ENCODE measurements at places on chromosomes 11 and 22. TPM values are rescaled to one million over a fixed set of nuclear protein-coding genes. Genes with fewer than 3 reads are reported as not detected.
A peak's percentile ranks its signal among the peaks of the same experiment; 100 is the strongest.

Gene OR8H2
- not detected for polyA plus RNA-seq

Gene PANX3
- not detected for polyA plus RNA-seq

Gene MUC2
- not detected for polyA plus RNA-seq

Gene LMNTD2
- 0.54 TPM for polyA plus RNA-seq

Gene TYR
- not detected for polyA plus RNA-seq

Gene CAPN5
- 18.8 TPM for polyA plus RNA-seq

Gene SYT7
- not detected for polyA plus RNA-seq

DNA sequence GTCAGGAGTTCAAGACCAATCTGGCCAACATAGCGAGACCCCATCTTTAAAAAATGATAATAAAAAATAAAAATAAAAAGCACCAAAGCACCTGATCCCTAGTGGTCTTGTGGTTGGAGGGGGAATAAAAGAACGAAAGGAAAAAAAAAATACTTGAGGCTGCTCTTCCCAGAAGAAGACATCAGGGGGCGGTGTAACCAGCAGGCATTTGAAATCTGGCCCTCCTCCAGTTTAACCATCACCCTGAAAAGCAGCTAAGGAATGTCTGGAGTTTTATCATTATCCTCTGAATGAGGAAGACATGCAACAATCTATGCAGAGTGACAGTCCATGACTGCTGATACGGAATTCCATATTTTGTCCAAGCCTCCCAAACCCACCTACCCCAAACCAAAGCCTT is 5.6 kb upstream of the KCTD17 start:
- H3K27me3 ChIP-seq, result peaks cover 5% of the 10 kb centered on the region
- DNase-seq, result no peak
- no peak overlapping the region for H3K27ac ChIP-seq
- H3K4me1 ChIP-seq, result peaks cover 3% of the 10 kb centered on the region
- H3K4me3 ChIP-seq, result no peak overlapping the region

DNA sequence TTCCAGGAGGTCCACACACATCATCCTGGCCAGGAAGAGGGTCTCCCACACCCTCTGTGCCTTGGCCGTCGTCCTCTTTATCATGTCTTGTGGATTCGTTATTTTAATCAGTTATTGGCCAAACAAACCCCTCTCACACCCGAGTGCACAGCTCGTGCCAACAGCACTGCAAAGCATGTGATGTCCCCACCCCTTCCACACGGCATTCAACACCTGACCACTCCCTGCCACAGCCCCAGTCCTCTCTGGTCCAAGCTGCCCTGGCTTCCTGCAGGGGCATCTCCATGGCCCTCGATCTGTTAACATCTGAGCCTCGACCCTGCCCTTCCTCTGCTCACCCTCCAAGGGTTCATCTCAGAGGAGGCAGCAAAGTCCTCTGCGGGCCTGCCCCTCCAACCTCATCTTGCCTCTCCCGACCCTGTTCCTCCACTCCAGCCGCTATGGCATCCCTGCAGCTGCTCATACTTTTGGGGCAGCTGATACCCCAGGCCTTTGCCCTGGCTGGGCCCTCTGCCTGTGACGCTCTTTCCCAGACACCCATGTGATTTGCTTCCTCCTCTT is 14.0 kb downstream of the MYEOV start:
- H3K4me1 ChIP-seq, result peaks cover 17% of the 10 kb centered on the region
- DNase-seq, result no peak
- H3K27ac ChIP-seq, result no peak overlapping the region

GRCh38 chr22:46002757-46003270 is 25.9 kb upstream of the WNT7B start:
- no peak for DNase-seq
- peaks cover 7% of the 10 kb centered on the region for H3K27me3 ChIP-seq
- no peaks in the 10 kb centered on the region for H3K36me3 ChIP-seq
- H3K4me1 ChIP-seq, result peaks cover 22% of the 10 kb centered on the region
- no peak overlapping the region for H3K27ac ChIP-seq

GRCh38 chr11:132125988-132126871 is 755.8 kb downstream of the NTM start:
- H3K27me3 ChIP-seq, result no peaks in the 10 kb centered on the region
- H3K27ac ChIP-seq, result no peak overlapping the region
- no peak overlapping the region for H3K4me3 ChIP-seq
- no peaks in the 10 kb centered on the region for H3K36me3 ChIP-seq

DNA sequence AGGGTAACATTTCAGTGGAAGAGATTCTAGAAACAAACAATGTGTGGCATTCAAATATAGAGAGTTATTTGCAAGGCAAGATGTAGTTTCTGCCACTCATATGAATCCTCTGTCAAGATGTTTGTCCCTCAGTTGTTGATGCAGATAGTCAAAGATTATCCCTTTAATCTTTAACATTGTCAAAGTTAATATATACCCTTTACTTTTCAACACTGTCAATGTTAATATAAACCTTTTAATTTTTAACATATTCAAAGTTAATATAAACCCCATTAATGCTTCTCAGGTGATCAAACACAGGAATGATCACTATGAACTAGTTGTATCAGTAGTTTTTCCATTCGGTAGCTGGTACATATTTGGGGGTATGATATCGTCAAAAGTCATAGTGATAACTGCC is 51.9 kb upstream of the PICALM start:
- H3K4me1 ChIP-seq, result peaks cover 24% of the 10 kb centered on the region
- no peak for DNase-seq
- peaks cover 2% of the 10 kb centered on the region for H3K27me3 ChIP-seq
- no peaks in the 10 kb centered on the region for H3K36me3 ChIP-seq

- H3K27ac ChIP-seq, result peak overlapping the region; percentile 99
- peaks cover 31% of the 10 kb centered on the region for H3K36me3 ChIP-seq
- peaks cover 100% of the 10 kb centered on the region for H3K4me1 ChIP-seq
- peaks cover 21% of the 10 kb centered on the region for H3K27me3 ChIP-seq
These were observed 25.5 kb upstream of the YPEL1 start for GRCh38 chr22:21761086-21761485.

DNA sequence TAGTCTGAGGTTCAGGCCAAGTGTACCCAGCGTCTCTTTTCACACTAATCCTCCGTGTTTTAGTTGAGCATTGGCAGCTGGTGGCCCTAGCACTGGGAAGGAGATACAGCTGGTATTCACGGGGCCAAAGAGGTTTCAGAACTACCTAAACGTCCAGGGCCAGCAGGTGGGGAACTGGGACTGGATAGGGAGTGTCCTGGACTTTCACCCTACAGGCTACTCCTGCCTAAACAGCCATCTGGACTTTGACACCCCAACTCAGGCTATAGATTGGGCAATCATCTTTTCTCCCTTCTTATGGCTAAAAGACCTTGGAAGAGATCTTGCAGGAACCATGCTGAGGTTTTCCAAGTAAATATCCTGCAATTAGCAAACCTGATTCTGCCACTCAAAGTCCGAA is 2.8 kb downstream of the SPON1 start:
- no peaks in the 10 kb centered on the region for H3K36me3 ChIP-seq
- peaks cover 15% of the 10 kb centered on the region for H3K27me3 ChIP-seq
- no peak for DNase-seq
- no peaks in the 10 kb centered on the region for H3K4me1 ChIP-seq

DNA sequence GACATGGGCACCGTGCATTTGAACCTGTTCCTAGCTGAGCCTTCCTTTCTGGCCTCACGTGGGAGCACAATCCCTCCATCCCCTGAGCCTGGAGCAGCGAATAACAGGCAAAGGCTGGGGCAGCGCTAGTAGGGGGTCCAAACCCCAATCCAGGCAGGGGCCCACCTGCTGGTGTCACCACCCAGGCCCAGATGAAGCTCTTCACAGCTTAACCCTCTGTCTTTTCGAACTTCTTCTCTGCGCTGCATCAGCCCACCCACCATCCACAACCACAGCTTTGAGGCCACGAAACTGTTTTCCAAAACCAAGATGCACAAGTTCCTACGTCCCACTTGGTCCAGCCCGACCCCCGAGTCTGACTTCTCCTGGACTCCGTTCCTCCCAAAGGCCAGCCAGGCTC is 11.5 kb downstream of the KCNC1 start:
- H3K36me3 ChIP-seq, result no peaks in the 10 kb centered on the region
- H3K27ac ChIP-seq, result no peak overlapping the region
- DNase-seq, result no peak
- no peak overlapping the region for H3K4me3 ChIP-seq
- peaks cover 3% of the 10 kb centered on the region for H3K27me3 ChIP-seq

GRCh38 chr11:76030286-76030685 is 176.0 kb downstream of the WNT11 start:
- H3K27ac ChIP-seq, result no peak overlapping the region
- no peaks in the 10 kb centered on the region for H3K4me1 ChIP-seq
- H3K36me3 ChIP-seq, result peaks cover 11% of the 10 kb centered on the region
- no peaks in the 10 kb centered on the region for H3K27me3 ChIP-seq
- DNase-seq, result no peak
- H3K4me3 ChIP-seq, result no peak overlapping the region

DNA sequence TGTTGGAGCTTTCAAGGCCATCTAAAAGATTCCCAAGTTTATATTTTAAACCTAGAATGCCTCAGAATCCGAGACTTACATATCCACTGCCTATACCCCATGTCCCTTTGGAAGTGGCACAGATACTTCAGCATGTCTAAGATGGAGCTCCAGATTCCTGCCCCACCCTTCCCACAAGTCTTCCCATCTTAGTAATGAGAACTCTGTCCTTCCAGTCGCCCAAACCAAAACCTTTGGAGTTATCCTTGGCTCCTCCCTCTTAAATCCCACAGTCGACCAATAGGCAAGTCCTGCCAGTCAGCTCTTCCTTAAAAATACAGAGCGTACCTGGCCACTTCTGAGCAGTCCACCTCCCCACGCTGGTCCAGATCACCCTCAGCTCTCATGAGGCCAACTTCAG is 4.3 kb downstream of the POLD4 start:
- no peak overlapping the region for H3K27ac ChIP-seq
- H3K4me3 ChIP-seq, result no peak overlapping the region
- H3K4me1 ChIP-seq, result peaks cover 26% of the 10 kb centered on the region
- no peak for DNase-seq

- no peak overlapping the region for H3K4me3 ChIP-seq
- H3K4me1 ChIP-seq, result no peaks in the 10 kb centered on the region
- no peak overlapping the region for H3K27ac ChIP-seq
- H3K27me3 ChIP-seq, result no peaks in the 10 kb centered on the region
These were observed 55.5 kb downstream of the PDHX start for GRCh38 chr11:34971928-34972327.

DNA sequence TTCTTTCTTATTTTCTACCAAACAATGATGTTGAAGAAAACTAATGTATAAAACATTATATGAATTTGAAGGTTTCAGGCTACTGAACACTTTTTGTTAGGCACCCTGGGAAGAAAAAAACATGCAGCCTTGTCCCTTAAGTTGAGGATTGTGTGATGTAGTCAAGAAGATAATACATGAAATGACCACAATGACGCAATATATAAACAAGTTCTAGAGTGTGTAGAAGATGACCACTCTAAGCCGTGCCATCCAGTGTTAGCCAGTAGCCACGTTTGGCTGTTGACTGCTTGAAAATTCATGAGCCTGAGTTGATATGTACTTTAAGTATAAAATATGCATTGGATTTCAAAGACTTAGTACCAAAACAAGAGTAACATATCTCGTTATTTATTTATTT is 16.2 kb downstream of the SWAP70 start:
- DNase-seq, result no peak
- H3K36me3 ChIP-seq, result no peaks in the 10 kb centered on the region
- peaks cover under 1% of the 10 kb centered on the region for H3K27me3 ChIP-seq
- H3K27ac ChIP-seq, result no peak overlapping the region
- no peaks in the 10 kb centered on the region for H3K4me1 ChIP-seq

- H3K4me3 ChIP-seq, result no peak overlapping the region
- peaks cover 9% of the 10 kb centered on the region for H3K27me3 ChIP-seq
- no peak for DNase-seq
- no peaks in the 10 kb centered on the region for H3K36me3 ChIP-seq
- no peaks in the 10 kb centered on the region for H3K4me1 ChIP-seq
These were observed 22.5 kb upstream of the CLDN5 start for GRCh38 chr22:19546680-19547079.

GRCh38 chr11:28659716-28660348 is 551.6 kb downstream of the METTL15 start:
- H3K36me3 ChIP-seq, result no peaks in the 10 kb centered on the region
- H3K4me1 ChIP-seq, result no peaks in the 10 kb centered on the region
- peaks cover 9% of the 10 kb centered on the region for H3K27me3 ChIP-seq
- no peak overlapping the region for H3K27ac ChIP-seq
- no peak overlapping the region for H3K4me3 ChIP-seq

DNA sequence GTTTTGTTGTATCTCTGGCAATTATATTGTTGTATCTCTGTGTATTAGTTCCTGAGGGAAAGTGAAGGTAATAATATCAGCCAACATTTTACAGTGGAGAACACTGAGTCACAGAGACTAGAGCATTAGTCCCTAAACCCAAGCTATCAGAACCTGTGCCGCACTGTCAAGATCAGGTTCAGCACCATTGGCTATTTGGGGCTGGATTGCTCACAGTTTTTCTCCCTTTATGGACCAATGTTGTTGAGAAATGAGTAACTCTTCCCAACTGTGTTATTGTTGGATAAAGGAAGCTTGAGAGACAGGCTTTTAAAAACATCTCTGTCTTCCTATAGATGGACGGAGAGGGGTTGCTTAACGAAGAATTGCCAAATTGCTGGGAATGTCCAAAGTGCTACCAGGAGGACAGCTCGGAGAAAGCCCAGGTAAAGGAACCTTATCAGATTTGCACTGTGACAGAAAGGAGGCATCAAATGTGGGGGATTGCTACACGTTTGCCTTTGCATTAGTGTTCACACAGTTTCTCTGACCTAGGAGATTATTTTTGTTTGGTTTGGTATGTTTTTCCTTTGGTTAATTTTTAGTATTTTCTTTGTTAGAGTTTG is 18.2 kb upstream of the GRK2 start:
- H3K27me3 ChIP-seq, result peaks cover 8% of the 10 kb centered on the region
- H3K36me3 ChIP-seq, result peaks cover 60% of the 10 kb centered on the region
- H3K4me1 ChIP-seq, result peaks cover 32% of the 10 kb centered on the region
- peak overlapping the region; percentile 56 for H3K27ac ChIP-seq

All from immature natural killer cell (primary cell).